ENCODE measurements at places on chromosomes 1 and 21.

DNA sequence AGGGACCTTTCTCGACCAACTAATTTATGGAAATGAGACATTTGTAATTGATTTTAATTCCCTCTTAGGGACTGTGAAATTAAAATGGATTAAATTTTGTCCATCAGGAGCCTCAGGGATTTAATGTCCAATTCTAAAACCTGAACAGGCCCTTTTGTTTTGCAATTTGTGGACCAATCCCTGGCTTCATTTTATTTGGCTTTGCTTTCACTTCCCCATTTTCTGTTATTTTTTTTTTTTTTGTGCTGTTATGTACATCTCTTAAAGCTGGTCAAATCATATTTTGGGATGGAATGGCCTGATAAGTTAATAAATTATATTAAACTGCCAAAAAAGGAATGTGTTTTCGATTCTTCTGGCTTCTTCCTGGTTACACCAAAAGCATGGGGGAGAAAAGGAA lies 28.9 kb downstream of the ZSCAN20 start:
- no peak for DNase-seq

- no peak for DNase-seq
These were observed 14.7 kb downstream of the KIAA1614 start for GRCh38 chr1:180927348-180927747.

DNA sequence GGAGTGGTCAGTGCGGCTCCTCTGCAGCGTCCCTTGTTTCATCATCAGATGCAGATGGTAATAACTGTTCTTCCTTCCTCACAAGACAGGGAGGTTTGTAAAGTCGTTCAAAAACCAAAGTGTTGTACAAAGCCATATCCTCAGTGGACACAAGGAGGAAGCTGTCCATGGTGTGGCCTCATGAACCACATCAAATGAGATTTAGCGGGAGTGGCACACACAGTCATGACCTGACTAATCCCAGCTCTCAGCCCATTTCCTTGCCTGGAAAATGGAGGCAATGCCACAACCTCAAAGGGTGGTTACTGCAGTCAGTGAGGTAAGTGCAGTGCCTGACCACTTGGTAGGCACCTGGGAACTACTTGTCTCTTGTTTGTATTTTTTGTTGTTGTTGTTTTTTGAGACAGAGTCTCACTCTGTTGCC lies 13.4 kb downstream of the ENTREP3 start:
- DNase-seq: no peak

GRCh38 chr1:205240118-205240517 lies 12.4 kb downstream of the TMCC2 start:
- no peak for DNase-seq

DNA sequence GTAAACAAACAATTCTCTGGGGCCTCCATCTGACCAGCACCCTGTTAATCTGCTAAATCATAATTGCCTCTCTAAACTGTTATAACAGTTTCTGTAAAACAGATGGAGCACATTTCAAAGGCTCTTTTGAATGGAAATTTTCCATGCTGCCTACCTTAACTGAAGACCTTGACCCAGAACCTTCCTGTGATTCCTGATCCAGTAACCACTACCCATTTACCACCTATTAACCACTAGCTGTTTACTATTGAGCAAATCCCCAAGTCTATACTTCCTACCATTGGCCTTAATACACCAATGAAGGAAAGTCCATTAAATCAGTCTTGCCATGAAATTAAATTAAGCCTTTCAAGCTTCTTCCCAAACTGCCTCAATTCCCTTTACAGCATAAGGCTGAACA lies 46.3 kb downstream of the RAB3GAP2 start:
- DNase-seq: no peak

DNA sequence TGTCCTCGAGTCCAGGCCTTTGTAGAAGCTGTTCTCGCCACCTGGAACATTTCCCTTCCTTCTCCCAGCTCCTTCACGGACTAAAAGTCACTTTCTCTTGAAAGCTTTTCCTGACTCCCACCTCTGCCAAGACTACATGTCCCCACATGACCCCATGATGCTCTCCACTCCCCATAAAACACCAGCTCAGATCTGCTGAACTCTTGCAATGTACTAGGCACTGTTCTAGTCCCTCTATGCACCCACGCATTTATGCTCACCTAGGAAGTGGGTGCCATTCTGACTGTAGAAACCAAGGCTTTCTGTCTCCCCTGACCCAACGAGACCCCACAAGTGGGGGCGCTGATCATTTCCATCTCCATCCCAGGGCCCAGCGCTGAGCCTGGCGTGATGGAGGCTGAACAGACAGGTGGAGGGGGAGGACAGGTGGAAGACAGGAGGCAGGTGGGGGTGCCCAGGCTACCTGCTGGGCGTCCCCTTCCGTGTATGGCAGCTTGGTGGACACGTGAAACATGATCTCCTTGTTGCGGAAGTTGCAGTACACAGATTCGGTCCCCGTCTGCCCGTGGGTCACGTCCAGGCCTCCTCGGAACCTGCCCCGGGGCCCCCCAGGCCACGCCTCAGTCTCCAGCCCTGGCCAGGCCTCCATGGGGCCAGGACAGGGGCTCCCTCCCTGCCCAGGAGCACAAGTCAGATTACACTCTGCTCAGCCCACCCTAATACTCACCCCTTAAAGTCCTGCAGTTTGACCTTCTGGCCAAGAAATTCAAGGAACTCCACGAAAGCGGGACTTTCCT lies 58.0 kb downstream of the RAP1GAP start:
- no peak for DNase-seq

DNA sequence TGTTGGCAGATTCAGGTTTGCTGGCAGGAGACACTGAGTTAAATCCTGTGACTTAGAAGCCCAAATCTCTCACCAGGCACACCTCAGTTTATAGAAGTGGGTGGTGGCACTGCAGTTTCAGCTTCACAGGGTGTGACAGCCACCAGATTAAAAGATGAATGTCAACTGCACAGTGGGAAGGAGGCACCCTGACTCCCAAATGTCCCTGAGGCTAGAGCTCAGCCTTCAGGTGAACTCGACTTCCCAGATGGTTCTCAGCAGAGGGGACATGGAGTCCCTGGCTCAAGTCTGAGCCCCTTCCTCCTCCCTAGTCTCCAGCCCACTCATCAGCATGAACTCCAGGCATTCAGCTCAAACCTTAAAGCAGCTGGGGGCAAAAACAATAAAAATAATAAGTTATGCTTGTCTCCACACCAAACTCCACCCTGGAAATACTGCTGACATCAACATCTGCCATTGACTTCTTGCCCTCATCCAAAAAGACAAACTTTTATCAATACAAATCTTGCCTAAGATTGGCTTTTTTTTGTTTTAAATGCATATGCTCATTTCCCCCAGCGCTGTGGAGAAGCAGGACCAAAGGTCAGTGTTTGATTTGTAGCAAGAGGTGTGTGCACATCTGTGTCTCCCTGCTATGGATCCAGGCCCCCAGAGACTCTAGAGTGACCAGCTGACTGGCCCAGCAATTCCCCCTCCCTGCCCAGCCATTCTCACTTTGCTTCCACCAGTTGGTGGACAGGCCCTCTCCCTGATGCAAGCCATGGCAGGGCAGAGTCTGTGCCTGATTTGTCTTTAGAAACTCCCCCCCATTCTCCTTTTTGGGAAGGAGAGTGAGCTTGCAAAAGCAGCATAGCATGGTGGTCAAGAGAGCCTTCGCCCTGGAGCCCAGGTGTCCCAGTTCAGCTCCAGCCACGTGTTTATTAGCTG lies 18.5 kb upstream of the S100A7 start:
- DNase-seq: no peak

- DNase-seq: no peak
These were observed 16.9 kb upstream of the CDC14A start for GRCh38 chr1:100335436-100335835.

GRCh38 chr1:230105245-230105753 lies 38.3 kb downstream of the GALNT2 start:
- no peak for DNase-seq

GRCh38 chr1:89755591-89755990 lies 65.2 kb upstream of the LRRC8D start:
- no peak for DNase-seq

DNA sequence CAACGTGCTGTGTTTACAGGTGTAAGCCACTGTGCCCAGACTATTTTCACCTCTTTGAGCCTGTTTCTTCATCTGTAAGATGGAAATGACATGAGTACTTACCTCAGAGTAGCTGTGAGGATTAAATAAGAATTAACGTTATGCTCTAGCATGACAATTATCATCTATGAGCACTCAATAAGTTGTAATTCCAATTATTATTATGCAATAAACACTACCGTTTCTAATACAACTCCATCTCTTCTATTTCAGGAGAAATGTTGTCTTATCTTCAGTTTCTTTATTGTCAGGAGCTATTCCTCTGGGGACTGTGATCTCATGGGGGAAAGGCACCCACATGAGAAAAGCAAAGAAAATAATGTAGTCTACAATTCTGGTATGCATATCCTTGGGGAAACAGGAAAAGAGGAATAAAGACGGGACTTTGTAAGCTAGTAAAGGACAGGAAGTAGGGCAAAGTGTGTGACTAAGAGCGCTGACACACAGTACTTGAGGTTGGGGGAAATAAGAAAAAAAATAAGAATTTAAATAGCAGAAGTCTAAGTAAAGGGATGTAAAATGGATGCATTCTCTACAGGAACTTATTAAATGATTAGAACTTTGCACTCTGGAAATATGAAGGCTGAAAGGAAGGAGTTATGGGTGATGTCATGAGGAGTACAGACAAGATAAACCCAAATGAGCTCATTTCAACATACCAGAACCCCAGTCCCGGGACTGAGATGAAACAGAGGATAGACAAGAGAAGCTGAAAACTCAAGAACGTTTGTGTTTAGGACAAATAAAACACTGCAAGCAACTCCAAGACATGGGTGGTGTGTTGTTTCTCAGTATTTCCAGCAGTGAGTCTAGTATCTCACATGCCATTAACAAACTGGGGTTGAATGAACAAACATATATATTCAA lies 9.8 kb downstream of the PHC2 start:
- no peak for DNase-seq

DNA sequence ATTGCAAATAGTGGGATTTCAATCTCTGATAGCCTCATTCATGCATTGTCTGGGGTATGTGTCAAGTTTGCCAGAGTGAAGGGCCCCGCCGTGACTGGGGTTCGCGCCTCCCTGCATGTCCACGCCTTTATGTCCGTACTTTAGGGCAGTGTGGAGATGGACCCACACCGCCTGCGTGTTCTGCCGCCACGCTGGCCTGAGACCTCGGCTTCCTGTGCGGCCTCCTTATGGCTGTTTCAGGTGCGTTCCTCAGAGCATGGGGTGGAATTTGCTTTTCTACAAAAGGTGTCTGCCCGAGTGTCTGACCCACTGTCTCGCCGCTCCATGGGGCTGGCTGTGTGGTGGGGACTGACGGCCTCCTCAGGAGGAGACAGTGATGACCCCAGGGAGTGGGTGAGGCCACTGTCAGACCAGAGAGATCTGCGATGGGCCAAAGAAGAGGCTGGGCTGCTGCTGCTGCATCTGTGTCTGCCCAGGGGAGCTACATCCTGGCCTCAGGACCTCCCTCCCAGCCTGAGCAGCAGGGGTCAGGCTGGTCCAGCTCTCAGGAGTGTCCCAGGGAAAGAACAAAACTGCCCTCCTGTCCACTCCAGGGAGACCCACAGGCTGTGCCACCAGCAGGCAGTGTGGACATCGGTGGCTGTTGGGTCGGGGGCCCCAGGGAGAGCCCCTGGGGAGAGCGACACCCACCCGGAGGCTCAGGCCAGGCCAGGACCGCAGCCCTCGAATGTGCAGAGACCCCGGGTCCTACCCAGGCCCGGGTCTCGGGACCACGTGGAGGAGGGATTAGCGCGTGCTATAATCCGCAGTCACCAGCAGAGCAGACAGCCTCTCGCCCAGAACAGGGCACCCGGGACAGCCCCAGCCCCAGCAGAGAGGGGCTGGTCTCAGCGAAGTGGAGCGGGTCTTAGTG lies 9.8 kb upstream of the SLC19A1 start:
- no peak for DNase-seq

GRCh38 chr1:27357281-27358037 lies 9.3 kb downstream of the MAP3K6 start:
- peak; percentile 84 for DNase-seq

- peak; percentile 25 for DNase-seq
These were observed 4.0 kb downstream of the CASQ2 start for GRCh38 chr1:115764541-115764940.

DNA sequence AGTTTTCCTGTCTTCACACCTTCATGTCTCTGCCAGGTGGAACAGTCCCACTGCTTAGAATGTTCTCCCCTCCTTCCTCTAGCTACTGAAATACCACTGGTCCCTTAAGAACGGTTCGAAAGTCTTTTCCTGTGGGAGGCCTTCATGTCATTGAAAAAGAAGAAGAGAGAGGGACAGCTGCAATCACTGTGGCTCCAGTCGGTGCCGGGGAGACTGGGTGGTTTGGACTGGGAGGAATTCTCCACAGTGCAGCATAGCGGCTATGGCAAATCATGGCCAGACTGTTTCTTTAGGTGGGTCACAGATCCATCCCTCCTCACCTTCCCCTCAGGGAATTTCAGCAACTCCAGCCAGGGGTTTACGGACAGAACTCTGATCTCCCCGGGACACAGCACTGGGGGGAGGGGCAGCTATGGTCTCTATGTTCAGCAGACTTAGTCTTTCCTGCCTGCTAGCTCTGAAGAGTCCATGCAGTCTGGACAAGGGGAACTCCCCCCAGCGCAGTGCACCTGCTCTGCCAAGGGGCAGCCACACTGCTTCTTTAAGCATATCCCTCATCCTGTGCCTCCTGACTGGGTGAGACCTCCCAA lies 567.2 kb downstream of the SMYD3 start:
- DNase-seq: peak; percentile 19

- no peak for DNase-seq
These were observed 1.4 kb downstream of the PSEN2 start for GRCh38 chr1:226871636-226872327.

DNA sequence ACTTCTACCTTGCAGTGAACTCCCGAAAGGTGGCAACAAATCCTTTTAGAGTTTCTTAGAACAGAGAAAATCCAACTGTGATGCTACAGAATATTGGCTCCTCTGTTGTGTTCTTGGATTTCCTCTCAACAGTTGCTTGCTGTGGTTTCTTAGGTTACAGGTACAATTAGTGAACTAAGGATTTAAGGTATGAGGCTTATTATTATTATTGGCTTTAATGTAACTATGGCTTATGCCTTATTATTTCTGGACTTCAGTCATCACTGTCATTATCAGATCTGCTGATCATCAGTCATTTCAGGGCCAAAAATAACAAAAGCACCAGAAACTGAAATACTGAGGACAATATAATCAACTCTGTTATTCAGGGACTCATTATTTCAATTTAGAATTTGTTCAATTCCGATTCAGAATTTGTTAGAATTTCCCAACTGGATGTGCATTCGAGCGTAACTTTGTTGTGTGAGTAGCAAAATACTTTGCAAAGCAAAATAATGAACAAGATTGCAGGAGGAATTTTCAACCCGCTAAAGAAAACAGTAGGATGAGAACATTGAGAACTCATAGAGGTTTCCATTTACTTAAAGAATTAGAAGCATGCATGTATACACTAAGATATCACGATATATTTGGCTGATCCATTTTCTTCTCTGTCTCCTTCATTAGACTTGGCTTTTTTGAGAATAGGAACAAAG lies 65.5 kb upstream of the AK4 start:
- DNase-seq: no peak

GRCh38 chr1:150008699-150009098 lies 1.8 kb downstream of the OTUD7B start:
- DNase-seq: no peak

DNA sequence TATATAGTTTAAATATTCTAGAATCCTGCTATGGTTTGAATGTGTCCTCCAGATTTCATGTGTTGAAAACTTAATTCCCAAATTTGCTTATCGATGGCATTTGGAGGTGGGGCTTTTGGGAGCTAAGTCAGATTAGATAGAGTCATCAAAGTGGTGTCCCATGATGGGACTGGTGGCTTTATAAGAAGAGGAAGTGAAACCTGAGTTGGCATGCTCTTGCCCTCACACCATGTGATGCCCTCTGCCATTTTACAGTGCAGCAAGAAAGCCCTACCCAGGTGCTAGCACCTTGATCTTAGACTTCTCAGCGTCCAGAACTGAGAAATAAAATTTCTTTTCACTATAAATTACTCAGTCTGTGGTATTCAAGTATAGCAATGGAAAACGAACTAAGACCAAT lies 111.3 kb downstream of the TGFB2 start:
- DNase-seq: no peak

Data from nephron progenitor cell (in vitro differentiated cells).